Neural crest cell (in vitro differentiated cells): ENCODE measurements at places on chromosomes 1 and 21. TPM values are rescaled to one million over a fixed set of nuclear protein-coding genes. Genes with fewer than 3 reads are reported as not detected.

DNA sequence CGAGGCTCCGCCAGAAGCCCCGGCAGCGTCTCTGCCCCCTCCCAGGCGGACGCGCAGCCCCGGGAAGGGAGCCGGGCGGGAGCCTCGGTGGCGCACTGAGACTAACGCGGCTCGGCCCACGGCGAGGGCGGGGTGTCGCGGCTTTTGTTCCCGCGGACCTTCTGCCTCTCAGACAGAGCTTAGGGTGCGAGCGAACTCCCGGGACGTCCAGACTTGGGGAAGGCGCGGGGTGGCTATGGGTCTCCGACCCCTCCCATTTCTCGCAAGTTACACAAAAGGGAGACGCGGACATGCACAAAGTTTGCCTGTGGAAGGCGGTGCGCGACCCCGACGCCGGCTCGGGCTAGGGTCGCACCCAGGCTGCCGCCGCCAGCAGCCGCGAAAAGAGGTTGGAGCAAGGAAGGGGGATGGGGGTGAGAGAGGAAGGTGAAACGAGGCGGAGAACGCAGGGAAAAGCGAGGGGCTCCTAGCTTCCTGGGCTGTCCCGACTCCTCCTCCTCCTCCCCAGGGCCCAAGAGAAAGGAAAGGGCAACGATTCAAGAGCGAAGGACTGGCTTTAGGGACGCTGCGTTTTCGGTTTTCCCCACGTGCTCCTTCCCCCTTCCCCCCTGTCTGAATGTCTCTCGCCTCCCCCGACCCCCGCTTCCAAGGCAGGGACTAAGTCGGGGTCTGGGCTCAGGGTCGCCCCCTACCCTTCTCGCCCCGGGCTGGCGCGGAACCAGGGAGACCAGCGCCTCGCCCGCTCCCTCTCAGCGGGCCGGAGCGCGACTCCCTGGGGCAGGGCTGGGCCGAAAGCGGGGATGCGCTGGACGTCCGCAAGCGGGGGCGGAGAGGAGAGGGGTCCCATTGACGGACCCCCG lies 729 bp downstream of the APP start:
- DNase-seq: peak; percentile 46

DNA sequence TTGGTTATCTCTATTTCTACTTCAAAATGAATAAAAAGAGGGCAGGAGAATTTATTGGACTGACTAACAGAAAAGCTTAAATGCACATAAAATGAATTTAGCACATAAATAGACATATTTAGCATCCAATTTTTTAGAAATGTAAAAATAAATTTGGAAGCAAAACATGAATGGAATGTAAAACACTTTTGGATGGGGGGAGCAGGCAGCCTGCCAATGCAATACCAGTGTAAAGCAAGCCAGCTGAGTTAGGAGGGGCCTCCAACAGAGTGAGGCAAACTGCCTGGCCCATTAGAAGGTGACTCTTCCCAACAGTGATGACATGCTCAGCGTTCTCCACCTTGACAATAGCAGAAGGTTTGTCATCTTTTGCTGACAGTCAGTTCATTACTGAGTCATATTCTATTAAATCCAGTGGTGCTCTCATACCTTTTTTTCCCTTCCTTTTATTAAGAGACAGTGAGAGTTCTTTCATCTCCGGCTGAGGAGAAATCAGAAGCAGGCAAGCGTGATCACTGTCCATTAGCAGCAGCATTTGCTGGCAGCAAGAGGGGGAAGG lies 19.5 kb upstream of the EXO1 start:
- no peak for DNase-seq

Gene IVL
- not detected in 2 replicates for total RNA-seq

DNA sequence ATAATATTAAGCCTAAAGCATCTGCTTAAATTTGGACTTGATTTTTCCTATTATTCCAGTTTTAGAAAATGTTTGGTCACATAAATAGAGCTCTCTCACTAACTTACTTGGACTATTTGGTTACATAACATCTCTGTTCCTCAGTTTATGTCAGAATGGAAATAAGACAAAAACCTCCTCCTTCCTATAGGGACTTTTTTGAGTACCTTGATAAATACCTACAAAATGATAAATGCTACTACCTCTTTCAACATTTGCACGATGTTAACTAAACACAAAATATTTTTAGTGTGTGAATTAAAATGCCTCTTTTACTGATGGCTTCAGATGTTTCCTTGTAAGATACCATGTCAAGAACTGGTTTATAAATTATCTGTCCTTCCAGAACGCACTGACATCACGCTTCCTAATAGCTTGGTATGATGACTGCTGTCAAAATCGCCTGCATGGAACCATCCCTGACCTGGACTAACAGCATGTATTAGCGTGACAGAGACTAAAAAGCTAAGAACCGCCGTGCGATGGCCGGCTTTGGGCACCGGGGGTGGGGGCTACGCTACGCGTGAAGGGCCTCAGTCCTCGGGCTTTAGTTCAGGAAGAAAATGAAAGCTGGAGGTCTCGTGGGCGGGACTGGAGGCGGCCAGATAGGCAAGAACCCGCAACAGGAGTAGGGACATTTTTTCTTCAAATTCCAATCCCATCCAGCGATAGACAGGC lies 133.2 kb upstream of the BARHL2 start:
- DNase-seq: peak; percentile 31

DNA sequence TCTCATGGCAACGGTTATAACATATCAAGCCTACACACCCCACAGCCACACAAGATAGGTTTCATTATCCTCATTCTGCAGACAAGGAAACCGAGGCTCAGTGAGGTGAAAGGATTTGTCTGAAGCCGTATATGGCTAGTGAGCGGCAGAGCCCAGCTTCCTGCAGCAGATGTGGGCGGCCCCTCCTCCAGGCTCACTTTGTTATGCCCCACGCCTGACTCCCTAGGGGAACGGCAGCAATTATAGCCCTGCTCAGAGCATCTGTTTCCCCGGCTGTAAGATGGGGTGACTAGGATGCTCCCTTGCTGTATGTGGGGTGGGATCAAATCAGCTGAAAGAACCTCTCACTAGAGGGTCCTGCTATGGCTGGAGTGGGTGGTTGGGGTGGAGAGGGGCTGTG lies 22.1 kb downstream of the GRHL3 start:
- no peak for DNase-seq

DNA sequence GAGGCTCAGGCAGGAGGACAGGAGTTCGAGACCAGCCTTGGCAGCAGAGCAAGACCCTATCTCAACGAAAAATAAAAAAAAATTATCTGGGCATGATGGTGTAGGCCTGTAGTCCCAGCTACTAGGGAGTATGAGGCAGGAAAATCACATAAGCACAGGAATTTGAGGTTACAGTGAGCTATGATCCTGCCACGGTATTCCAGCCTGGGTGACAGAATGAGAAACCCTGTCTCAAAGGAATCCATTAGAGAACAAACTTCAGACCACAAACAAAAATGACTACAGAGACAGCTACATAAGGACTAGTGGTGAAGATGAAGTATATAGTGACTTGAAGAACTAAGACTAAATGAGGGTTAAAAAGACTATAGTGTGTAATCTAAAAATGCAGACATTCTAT lies 233.1 kb downstream of the RERE start:
- DNase-seq: no peak

Gene VANGL1
- 5.4 and 6.6 TPM in 2 replicates for total RNA-seq

Gene PTPN14
- total RNA-seq: 21.4 and 26.4 TPM in 2 replicates

DNA sequence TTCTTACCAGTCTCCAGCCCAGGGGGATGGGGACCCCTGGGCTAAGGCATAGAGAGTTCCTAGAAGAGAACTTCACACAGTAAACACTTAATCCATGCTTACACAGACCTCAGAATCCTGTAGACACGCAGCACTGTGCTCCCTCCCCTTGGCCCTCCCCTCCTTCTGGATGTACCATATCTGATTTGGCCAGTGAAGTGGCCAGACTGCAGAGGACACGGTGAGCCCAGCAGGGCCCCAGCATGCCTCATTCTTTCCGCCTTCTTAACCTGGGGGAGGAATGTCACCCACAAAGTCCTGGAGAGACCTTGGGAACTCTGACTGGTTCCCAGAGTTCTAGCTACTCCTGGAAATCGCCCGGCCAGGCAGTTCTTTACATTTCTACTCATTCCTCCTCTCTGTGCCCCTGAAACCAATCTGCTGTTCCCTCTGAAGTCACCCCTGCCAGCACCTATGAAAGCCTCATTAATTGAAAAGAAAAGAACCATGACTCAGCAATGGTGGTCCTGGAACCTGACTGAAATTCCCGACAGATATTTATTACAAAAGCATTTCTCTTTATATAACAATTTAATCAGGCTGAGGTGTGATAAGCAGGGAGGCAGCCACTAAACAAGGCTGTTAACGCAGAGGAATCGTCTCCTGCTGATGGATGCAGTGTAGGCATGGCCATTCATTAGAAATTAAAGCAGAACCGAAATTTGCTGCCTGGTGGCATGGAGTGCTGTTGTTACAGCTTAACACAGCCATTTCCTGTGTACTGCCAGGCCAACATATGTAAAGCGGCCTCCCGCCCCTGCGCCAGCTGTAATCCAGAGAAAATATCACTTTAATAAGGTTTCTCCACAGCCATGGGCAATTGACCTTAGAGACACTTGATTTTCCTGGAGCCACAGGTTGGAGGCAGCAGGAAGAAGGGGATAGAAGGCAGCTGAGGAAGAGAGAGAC lies 74.6 kb upstream of the KCND3 start:
- DNase-seq: no peak

DNA sequence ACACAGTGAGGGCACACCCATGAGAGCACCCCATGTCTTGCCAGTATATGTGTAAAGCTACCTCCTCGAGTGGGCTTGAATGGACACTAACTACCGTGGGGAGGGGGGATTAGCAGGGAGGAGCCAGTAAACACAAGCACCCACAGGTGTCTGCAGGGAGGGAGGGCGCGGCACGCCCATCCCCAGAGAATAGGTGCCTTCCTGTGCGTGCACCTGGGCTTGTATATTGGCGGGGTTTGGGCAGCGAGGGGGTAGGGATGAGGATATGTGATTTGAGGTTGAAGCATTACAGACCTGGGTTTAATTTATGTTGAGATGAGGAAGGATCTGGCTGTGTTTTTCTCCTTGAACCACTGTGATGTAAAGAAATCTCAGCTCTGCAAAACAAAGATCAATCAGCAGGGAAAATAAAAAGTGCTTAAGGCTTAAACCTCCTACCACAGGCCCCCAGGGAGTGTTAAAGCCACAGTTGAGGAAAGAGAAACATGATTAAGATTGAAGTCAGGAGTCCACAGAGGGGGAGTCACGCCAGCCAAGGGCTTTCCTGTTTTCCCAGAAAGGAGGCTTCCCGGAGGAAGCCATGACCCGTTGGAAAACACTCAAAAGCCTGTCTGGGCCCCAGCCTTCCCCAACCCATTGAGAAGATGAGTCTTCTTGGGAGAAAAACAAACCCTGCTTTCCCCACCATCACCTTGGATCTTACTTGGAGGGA lies 80.0 kb downstream of the CAMK2N1 start:
- no peak for DNase-seq

- DNase-seq: peak; percentile 41
Observed at GRCh38 chr1:156356875-156357534, 12.0 kb upstream of the RHBG start.

DNA sequence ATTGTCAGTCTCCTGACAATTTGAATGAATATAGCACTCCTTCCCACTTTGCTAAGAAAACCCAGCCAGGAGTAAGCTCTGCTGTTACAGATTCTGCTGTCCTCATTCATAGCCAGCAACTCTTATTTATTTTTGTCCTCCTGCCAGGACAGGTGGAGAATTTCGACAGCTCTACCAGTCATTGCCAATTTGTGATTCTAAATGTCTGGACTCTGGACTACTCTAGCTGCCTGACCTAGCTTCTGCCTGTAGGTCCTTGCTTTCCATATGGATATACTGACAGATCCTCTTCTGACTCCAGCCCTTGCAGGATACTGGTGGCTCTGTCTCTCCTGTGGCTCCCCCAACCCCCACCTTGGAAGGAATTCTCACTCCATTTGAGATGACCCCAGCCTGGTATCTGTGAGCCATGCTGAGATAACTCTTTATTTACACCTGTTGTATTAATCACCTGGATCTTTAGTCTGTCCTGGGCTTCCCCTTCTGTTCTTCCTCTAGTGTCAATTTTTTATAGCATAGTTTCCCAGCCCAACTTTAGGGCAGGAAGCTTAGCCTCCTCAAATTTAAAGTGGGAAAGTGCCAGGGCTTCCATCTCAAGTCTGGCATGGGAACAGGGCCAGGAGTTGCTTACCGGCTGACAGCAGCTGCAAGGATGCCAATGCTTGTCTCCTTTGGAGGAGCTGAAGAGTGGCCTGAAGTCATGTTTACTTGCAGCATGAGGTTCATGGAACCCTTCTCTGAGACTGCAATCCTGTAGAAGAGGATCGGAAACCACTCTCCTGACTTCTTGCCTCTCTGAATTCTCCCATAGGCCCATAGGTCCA lies 6.7 kb downstream of the PM20D1 start:
- DNase-seq: no peak

Gene FAM43B
- 0.59 and 0.75 TPM in 2 replicates for total RNA-seq

DNA sequence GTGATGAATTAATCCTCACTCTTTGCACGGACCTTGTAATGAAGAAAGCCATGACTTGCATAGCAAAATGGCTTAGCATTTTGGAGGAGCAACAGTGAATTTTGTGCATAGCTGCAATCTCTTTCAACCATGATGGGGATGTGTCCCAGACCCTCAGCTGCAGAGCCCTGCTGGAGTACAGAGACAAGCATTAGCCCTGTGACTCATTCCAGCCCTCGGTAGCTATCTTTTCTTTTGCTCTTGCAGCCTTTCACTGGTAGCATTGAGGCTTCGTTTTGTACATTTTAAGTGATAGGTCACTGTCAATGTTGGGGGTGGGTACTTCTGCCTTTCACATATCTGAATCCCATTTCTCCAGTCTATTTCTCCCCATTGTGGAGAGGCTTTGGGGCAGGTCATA lies 58.4 kb downstream of the SLC35F3 start:
- no peak for DNase-seq

Gene ATP1A4
- 0.20 and 0.35 TPM in 2 replicates for total RNA-seq

GRCh38 chr21:38321568-38321967 lies 64.8 kb downstream of the KCNJ15 start:
- no peak for DNase-seq

GRCh38 chr1:211490038-211490678 lies 1.8 kb downstream of the RD3 start:
- no peak for DNase-seq

DNA sequence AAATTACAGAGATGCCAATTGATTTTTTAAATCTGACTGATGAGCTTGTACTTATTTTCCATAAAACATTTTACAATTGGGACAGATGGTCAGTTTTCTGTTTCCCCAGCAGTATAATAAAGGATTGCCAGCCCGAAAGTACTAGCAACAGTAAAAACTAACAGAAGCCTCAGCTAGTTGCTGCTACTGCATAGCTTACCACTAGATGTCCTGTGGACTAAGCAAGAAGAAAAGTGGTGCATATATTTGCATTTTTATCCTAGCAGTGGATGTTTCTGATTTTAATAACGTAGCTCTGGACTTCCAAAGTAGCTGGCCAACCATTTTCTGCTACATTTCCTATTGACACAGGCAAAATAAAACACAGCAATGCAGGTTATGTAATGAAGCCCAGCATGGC lies 241.5 kb downstream of the BARHL2 start:
- DNase-seq: no peak

Gene TRIM67
- 1.6 and 1.9 TPM in 2 replicates for total RNA-seq
